ENCODE measurements at places on chromosomes 7 and 10.

DNA sequence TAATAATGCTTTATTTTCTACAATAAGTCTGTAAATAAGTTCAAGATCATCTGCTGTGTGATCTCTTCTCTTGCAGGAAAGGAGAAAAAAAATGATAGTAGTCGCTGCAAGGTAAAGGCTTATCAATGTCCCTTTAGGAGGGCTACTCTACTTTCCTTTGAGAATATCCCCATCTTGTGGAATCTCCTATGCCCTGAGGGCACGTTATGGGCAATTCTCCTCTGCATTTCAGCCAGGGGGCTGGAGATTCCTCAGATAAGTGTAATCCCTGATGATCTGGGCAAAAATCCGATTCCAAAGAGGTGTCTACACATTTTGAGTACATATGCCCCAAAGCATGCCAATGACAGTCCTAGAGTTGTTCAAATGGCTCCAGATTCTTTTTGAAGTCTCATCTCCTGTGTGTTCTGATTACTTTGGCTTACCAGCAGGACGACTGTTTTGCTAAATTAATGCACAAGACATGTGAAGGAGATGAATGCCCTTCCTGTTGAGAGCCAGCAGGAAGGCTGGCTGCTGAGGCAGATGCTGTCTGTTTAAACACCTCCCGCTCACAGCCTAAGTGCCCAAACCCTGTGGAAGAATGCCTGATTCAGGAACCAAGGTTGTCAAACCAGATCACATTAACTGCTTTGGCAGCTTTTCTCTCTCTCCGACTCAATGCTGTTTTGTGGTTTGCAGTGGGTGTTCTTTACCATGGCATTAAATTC, 171.2 kb upstream of the COL1A2 start:
- DNase-seq, result no peak

- DNase-seq, result no peak
Measured at GRCh38 chr10:20984662-20985061, 87.6 kb upstream of the NEBL start.

- DNase-seq, result peak; percentile 64
Measured at GRCh38 chr10:6045314-6045848, 16.8 kb downstream of the IL2RA start.

- DNase-seq, result no peak
Measured at GRCh38 chr7:116689790-116690259, 17.8 kb downstream of the MET start.

DNA sequence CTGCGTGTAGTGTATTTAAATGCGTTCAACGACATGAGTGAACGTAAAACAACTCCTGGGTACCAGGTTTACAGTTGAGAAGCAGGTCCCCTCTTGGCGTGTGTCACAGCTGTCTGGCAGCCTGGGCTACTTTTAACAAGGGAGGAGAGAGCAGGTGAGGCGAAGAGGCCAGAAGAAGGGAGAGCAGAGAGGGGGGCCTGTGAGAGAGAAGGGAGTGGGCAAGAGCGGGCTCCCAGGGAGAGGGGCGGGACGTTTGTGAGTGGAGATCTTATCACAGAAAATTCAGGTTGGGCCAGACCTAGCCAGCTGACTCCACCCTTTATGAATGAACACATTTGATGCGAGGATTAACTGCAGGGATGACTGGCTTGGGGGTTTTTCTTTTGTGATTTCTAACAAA, 154.0 kb downstream of the CAMK1D start:
- DNase-seq, result no peak

DNA sequence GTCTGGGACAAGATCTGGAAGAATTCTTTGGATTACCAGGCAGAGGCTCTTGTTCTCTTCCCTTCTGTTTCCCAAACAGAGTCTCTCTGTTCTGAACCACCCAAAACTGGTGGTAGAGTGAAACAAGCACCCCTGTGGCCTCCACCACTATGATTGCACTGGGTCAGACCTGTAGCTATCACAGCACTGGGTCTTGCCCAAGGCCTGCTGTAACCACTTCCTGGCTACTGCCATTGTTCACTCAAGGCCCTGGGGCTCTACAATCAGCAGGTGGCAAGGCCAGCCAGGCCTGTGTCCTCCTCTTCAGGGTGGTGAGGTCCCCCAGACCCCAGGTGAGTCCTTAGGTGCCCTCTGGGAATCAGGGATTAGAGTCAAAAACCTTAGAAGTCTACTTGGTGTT, 4.1 kb upstream of the LRRC17 start:
- DNase-seq, result no peak

- peak; percentile 62 for DNase-seq
Measured at GRCh38 chr10:110209926-110210673, 2.7 kb downstream of the MXI1 start.

DNA sequence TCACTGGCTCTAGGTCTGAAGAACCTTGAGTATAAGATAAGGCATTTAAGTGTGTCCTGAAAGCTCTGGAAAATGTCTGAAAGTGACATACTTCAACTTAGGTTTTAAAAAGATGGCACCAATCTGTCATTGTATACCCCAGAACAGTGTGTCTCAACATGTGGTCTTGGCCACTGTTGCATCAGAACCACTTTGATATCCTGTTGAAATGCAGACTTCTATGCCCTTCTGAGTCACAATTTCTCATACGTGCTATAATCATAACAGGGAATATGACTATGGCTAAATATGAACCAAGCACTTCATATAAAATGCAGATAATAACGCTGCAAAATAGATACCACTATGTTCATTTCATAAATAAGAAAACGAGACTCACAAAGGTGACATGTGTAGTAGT, 38.0 kb upstream of the GPAM start:
- no peak for DNase-seq

Measured in stimulated activated CD4-positive, alpha-beta T cell treated with anti-CD3 and anti-CD28 coated beads, Interleukin-15, amount 100 ng/mL, for 24 hours (primary cell).